EH (cell line): ENCODE measurements at places on chromosomes 7 and 10.

- DNase-seq = peak; percentile 90
Measured at GRCh38 chr7:47600199-47601118, 18.5 kb upstream of the TNS3 start.

- peak; percentile 30 for DNase-seq
Measured at GRCh38 chr10:76491216-76491615, 1059.8 kb downstream of the LRMDA start.

- DNase-seq = no peak
Measured at GRCh38 chr7:44977959-44978335, 868 bp downstream of the MYO1G start.

- DNase-seq = no peak
Measured at GRCh38 chr7:4959306-4959705, 319 bp upstream of the MMD2 start.

DNA sequence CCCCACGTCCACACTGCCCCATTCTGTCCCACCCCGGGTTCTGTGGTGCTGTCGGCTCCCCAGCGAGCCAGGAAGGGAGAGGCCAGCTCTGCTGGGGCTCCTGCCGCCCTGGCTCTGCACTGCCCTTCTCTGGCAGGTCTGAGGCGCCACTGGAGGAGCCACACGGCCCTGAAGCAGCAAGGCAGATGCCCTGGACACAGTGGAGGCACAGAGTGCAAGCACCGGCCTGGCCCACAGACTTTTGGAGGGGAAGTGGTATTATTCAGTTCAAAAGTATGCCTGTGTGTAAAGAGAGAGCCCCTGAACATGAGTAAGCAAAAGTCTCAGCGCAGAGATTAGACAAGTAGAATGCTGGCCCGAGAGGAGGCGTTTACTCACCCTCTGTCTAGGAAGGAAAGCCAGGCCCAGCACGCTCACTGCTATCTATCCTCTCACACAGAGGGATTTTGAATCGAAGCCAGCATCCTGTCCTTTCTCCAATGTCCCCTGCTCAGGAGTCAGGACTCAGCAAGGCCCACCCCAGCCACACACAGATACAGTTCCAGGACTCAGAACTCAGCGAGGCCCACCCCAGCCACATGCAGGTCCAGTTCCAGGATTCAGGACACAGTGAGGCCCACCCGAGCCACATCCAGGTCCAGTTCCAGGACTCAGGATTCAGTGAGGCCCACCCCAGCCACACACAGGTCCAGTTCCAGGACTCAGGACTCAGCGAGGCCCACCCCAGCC is 115.0 kb downstream of the EGFR start:
- peak; percentile 100 for DNase-seq

- DNase-seq = no peak
Measured at GRCh38 chr7:35738889-35739288, 44.0 kb upstream of the HERPUD2 start.
